ENCODE measurements at places on chromosomes 5 and 9.

DNA sequence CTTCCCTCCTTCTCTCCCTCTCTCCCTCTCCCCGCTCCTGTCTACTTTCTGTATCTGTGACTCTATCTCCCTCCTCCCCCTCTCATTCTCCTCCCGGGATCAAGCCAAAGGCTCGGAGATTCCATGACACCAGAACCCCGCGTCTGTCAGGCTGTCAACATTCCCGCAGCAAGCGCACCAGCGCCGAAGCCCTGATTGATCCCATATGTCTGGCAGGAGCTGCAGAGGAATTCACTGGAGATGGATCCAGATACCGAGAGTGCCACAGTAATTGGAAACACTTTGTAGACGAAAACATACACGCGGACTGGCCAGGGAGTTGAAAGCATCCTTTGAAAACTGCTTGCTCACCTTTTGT, 300 bp upstream of the SVEP1 start:
- no peak for DNase-seq

- no peak for DNase-seq
Measured at GRCh38 chr5:157993201-157993600, 134.3 kb upstream of the CLINT1 start.

GRCh38 chr5:73186976-73187375, 14.0 kb downstream of the TMEM174 start:
- no peak for DNase-seq

GRCh38 chr9:13845460-13845859, 468.5 kb downstream of the NFIB start:
- no peak for DNase-seq

- no peak for DNase-seq
Measured at GRCh38 chr9:111438541-111439235, 45.5 kb downstream of the ECPAS start.

- DNase-seq, result no peak
Measured at GRCh38 chr5:2913281-2913680, 161.8 kb upstream of the IRX2 start.

DNA sequence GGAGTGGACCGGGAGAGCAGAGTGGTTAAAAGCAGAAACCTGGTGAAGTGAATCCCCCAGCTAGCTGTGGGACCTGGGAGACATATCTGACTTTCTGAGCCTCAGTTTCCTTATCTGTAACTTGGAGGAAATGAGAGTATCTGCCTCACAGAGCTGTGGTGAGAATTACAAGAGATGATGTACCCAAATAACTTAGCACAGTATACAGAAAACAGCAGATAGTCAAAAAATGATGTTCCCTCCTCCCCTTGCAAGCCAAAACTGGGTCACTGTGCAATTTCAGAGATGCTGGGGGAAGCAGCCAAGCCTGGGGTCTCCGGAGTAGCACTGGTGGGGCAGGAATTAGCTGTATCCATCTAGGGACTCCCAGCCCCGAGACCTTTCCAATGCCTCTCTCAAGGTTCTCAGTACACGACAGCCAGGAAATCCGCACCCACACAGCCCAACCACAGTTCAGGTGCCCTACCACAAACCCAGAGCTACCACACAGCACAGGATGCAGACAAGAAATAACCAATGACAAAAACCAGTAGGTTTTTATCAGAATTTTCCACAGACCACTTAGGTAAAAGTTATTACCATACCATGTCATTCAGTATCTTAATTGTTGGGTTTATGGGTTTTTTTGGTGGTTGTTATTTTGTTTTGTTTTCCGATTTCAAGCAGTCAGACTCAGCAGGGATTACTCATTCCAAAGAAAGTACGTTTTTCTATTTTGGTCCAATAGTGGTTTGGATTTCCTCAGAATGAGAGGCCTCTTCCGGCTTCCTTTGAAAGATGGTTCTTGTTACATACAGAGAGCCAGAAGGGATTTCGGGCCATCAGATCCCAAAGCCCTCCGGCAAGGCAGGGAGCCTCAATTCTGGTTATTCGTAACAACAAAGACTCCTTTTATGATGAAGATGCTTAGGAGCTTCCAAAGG, 4.9 kb upstream of the HRH2 start:
- peak; percentile 71 for DNase-seq

DNA sequence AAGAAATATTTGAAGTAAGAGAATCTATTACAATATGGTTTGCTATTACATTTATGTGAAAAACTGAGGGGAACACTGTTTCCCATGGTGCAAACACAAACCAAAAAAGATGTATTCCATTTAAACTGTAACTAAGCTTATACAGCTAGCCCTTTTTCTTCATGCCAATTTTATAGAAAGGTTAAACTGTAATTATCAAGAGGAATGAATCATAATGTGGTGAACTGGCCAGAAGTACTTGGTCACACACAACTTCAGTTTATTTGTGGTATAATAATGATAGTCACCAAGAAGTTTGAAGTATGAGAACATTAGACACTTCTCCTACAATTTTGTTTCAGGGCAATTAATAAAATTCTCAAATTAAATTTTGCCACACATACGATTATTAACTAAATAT, 177.9 kb downstream of the XRCC4 start:
- DNase-seq, result no peak

GRCh38 chr9:136791516-136792276, 552 bp downstream of the TMEM141 start:
- DNase-seq, result peak; percentile 34

- no peak for DNase-seq
Measured at GRCh38 chr9:22683700-22684075, 237.1 kb downstream of the DMRTA1 start.

DNA sequence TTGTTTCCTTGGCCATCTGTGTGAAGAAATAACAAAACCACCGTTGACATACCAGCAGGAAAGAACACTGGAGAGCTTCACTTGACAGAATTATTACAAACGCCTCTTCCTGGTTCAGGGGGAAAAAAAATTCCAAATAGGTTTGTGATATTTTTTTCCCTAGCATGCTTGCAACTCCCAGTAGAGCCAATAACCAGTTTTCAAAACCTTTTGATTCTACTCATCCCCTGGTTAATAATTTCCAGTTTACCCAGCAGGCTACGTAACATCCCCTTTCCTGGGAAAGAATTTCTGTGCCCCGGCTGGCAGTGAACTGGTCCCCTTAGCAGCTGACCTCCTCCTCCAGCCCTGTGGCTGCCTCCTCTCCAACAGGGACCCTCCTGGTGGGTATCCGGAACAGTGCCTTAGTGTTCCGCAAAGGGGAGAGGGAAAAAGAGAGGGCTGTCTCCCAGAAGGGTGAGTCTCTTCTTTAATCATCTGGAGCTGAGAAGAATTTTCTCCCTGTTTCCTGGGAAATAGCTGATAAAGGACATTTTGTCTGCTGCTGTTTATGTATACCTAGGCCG, 72.8 kb upstream of the BOD1 start:
- no peak for DNase-seq
